ENCODE measurements at places on chromosomes 2 and 18.
A peak's percentile ranks its signal among the peaks of the same experiment; 100 is the strongest.

GRCh38 chr18:43093646-43094045, 21.8 kb downstream of the RIT2 start:
- DNase-seq: no peak

DNA sequence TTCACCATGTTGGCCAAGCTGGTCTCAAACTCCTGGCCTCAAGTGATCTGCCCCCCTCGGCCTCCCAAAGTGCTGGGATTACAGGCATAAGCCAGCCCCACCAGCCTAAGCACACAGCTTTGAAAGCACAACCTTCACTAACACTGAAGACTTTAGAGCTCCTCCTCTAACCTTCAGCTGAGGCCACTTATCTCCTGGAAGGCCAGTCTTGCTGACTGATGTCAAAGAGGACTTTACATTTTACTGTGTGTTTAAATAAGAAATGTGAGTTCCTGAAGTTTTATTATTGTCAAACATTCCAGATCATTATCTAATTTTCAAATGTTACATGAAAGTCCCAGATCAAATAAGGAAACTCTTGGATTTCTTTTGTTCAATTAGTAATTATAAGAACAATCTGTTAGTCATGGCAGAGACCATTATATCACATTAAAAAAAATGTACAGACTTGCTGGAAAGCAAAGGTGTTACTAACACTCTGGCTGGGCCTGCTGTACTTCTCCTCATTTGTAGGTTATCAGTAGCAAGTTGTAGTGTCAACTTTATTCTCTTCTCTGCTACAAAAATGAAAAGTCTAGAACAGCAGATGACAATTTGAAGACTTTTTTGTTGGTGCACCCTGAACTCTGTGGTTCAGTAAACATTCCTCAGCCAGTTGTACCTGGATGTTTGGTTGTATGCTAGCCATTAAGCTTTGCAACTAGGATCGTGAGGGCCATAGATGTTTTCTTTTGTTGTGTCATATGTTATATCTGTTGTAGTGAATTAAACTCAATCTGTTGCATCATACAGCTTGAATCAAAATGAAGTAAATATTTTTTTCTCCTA, 80.0 kb downstream of the AOX1 start:
- DNase-seq: no peak

DNA sequence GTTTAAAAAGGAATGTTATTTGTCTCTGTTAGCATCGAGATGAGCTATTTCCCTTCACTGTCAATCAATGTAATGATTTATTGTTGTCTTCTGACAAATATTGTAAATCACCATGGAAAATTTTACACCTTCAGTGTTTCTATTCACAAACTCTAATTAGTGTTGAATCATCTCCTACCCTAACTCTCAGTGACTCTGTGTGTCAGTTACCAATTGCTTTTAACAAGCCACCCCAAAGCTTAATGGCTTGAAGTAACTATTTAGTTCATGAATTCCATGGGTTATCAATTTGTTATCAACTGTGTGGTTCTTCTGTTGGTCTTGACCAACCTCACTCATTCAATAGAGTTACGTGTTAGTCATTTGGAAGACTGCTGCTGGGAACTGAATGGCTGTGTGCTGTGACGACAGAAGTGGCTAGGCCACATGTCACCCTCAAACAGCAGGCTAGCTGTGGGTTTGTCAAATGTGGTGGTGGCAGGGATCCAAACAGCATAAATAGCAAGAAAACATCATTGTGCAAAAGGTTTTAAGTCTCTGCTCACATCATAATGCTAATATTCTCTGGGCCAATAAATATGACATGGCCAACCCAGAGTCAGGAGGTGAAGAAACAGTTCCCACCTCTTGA, 910.8 kb upstream of the CDH2 start:
- DNase-seq: no peak

- peak; percentile 53 for DNase-seq
These were observed 19.4 kb downstream of the DOK1 start for GRCh38 chr2:74573747-74574562.

GRCh38 chr18:42773870-42774269, 341.6 kb downstream of the RIT2 start:
- no peak for DNase-seq

- peak; percentile 43 for DNase-seq
These were observed 204.8 kb downstream of the TFCP2L1 start for GRCh38 chr2:121080013-121080772.

GRCh38 chr2:118987886-118988285, 45.9 kb downstream of the MARCO start:
- DNase-seq: no peak

GRCh38 chr18:41753826-41754225, 201.2 kb upstream of the PIK3C3 start:
- DNase-seq: no peak

- DNase-seq: no peak
These were observed 105.4 kb downstream of the EPHA4 start for GRCh38 chr2:221466744-221467143.

DNA sequence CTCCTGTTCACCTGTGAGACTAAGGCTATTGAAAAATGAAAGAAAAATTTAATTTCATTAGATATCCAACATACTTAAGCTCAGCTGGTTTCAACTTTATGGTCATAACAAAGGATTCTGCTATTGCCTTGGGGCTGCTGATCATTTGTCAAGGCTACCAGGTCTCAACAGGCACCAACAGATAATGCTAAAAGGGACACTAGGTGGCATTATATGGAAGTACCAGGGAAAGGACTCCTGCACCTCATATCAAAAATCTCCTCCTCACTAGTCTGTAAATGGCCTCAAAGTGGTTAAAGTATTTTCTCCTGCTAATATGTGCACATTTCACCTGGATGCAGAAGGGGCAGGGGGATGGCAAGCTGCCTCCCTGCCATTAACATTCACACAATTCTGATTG, 167.9 kb upstream of the REG3A start:
- DNase-seq: no peak

GRCh38 chr18:3213300-3214059, 6.3 kb downstream of the MYOM1 start:
- DNase-seq: peak; percentile 10

DNA sequence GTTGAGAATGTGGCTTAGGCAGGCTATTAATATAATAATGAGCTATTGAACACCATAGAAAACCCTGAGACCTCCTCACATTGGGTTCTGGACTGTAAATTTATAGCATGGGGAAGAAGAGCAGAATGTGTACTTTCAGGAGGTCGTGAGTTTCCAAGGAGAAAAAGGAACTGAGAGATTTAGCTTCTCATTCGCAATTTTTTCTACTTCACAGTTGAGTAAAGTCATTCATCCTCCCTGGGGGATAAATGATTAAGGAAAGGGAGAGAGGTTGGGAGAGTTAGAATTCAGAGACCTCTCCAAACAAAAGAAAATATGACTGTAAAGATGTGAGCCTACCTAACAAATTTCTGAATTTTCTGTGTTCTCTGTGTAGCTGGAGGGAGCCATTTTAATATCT, 205.8 kb upstream of the CYRIA start:
- DNase-seq: no peak
